ENCODE measurements at places on chromosomes 3 and 15.
A peak's percentile ranks its signal among the peaks of the same experiment; 100 is the strongest.

DNA sequence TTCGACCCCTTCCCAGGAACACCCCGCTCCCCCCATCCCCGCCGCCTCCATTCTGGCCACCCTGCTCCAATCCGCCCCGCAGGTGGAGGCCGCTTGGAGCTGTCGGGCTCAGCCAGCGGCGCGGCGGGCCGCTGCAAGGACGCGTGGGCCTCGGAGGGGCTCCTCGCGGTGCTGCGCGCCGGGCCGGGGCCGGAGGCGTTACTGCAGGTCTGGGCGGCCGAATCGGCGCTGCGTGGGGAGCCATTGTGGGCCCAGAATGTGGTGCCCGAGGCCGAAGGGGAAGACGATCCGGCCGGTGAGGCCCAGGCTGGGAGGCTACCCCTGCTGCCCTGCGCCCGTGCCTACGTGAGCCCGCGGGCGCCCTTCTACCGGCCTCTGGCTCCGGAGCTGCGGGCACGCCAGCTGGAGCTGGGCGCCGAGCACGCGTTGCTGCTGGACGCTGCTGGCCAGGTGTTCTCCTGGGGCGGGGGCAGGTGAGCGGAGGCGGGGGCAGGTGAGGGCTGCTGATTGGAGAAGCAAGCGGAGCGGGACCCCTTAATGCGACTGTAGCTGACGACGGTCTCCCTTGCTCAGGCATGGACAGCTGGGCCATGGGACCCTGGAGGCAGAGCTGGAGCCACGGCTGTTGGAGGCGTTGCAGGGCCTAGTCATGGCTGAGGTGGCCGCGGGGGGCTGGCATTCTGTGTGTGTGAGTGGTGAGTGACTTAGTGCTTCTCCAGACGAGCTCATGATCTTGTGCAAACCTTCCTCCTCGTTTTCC is 2.5 kb downstream of the RCCD1 start:
- DNase-seq, result peak; percentile 40

DNA sequence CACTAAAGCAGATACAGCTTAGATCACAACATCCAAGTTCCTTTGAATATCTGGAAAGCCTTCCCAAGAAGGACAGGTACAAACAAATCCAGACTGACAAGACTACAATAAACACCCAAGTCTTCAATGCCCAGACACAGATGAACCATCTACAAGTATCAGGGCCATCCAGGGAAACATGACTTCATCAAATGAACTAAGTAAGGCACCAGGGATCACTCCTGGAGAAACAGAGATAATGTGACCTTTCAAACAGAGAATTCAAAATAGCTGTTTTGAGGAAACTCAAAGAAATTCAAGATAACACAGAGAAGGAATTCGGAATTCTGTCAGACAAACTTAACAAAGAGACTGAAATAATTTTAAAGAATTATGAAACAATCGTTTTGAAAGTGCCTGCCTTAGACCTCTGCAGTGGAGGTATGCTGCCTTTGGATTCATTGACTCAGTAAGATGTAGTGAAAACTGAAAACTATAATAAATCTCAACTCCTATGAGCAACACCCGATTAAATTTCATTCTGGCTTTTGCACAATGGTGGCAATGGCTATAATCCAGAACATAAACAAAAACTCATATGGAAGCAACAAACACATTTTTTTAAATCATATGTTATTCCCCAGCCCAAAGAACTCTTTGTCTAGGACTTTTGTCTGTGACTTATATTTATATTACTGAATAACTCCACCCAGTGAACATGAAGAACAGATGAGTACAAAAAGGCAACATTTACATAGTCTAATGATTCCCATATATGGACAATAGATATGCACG is 12.6 kb upstream of the COL8A1 start:
- no peak for DNase-seq

- no peak for DNase-seq
Measured at GRCh38 chr3:107265526-107265925, 111.7 kb upstream of the CCDC54 start.

DNA sequence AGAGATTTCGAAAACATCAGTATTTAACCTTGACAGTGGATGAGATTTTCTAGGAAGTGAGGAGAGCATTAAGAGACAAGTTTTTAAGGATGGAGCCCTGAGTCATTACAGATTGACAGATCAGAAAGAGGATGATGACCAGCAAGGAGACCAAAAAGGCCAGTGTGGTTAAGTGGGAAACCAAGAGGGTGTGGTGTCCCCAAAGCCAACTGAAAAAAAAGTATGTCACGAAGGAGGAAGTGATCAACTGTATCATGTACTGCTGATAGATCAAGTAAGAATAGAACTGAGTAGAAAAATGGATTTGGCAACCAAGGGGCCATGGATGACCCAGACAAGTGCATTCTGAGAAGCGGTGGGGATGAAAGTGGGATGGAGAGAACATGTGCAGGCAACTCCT is 491.8 kb downstream of the FHIT start:
- no peak for DNase-seq

DNA sequence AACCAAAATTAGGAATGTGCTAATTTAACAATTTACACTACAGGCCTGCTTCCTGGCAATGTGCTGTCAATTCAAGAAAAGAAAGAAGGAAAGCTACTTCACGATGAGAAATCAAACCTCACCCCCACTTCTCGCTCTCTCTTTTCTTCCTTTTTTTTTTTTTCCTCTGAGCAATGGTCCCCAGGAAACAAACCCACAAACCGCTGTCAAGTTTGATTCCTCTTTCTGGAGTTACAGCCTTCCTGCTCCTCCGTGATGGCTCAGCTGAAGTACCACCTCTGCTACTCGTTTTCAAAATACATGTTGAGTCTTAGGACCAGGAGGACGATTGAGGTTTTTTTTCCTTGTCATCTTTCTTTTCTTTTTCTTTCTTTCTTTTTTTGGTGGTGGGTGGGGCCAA is 3.4 kb upstream of the TRIM71 start:
- no peak for DNase-seq

DNA sequence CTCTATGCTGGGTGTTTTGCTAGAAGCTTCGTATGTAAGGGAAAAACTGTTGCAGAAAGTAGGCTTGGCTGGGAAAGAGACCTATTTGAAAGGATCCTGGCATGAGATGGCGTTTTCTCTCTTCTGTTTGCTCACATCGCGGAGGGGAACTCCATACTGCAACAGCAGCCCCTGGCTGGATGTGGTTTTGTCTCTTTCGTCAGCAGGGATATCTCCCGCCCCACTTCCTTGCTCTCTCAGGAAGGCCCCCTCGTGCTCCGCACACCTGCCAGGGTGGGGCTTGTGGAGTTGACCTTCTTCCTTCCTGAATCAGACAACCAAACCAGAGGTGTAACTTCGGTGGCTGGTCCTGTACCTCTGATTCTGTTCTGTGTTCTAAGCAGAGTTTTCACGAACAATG is 26.4 kb upstream of the MYZAP start:
- DNase-seq, result peak; percentile 49

DNA sequence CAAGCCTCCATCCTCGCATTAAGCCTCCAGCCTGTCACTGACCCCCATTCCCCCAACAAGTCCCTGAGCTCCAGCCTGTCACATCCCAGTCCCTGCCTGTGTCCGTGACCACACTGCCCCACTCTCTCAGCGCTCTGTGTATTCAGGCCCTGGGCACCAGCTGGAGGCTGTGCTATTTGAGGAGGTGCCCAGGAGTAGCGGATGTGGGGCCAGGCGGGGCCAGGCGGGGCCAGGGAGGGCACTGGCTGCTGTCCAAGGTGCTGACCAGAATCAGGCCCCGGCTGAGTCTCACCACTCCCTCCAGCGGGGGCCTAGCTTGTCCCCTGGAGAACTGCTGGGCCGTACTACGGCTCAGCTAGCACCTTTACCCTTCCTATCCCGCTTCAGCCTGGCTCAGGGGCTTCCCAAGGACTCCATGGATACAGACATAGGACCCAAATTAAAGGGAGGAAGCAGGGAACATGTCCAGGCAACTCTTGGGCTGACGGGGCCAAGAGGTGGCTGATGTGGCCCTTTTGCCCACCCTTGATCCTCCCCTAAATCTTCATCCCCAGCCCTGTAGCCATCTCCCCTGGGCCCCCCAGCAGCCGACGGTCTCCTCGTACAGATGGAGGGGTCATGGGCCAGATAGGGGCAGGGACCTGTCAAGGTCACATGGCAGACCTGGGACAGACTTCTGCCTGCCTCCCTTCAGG is 1.1 kb downstream of the HHATL start:
- DNase-seq, result peak; percentile 41

DNA sequence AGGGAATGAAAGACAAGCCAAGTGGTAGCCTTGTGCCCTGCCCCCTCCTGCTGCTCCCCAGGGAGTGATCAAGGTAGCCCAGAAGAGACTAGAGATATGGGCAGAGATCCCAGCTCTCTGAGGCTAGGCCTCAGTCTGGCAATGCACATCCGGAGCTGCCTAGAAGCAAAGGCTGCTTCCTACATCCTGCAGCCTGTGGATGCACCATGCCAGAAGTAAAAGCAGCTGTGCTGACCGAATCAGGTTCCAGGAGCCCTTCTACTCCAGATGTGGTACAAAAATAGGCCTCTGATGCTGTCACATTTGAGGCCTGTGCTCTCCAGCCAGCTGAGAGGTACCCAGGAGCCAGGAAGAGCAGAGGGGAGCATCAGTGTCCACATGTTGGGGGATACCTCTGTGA is 16.0 kb downstream of the TRAIP start:
- DNase-seq, result no peak

DNA sequence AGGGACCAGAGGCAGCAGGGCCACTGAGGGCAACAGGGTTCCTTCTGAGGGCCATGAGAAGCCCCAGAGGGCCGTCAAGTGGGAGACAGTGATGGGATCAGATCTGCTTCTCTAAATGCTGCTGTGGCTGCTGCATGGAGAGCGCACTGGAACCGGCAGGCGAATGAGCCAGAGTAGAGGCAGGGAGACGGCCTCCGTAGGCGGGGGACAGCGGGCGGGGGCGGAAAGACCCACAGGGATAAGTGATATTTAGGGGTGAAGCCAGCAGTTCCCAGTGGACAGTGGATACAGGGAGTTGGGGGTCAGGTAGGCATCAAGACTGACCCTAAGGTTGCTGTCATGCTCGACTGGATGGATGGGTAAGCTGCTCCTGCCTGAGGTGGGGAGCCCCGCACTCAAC is 45.0 kb downstream of the GLDN start:
- DNase-seq, result no peak

DNA sequence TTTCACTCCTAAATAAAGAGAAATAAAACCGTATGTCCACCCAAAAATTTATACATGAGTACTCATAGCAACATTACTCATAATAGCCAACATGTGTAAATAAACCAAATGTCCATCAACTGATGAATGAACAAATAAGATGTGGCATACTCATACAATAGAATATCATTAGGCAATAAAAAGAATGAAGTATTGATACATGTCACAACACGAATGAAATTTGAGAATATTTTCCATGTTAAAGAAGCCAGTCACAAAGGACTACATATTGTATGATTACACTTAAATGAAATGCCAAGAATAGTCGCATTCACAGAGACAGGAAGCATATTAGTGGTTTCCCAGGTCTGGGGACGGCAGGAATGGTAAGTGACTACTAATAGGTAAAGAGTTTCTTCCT is 869.2 kb downstream of the IGSF11 start:
- peak; percentile 85 for DNase-seq

GRCh38 chr3:188468196-188468595 is 314.2 kb downstream of the LPP start:
- DNase-seq, result no peak

DNA sequence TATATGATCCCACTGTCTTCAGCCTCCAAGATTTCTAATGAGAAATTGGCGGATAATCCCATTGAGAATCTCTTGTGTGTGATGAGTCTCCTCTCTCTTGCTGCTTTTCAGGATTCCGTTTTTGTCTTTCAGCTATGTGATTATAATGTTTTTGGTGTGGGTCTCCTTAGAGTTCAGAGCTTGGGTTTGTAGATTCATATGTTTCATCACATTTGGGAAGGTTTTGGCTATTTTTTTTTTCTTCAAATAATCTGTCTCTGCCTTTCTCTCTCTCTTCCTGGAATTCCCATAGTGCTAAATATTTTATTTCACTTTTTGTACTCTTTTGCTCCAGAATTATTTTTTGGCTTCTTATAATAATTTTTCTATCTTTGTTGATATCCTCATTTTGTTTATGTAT is 40.4 kb downstream of the SACM1L start:
- DNase-seq, result no peak

DNA sequence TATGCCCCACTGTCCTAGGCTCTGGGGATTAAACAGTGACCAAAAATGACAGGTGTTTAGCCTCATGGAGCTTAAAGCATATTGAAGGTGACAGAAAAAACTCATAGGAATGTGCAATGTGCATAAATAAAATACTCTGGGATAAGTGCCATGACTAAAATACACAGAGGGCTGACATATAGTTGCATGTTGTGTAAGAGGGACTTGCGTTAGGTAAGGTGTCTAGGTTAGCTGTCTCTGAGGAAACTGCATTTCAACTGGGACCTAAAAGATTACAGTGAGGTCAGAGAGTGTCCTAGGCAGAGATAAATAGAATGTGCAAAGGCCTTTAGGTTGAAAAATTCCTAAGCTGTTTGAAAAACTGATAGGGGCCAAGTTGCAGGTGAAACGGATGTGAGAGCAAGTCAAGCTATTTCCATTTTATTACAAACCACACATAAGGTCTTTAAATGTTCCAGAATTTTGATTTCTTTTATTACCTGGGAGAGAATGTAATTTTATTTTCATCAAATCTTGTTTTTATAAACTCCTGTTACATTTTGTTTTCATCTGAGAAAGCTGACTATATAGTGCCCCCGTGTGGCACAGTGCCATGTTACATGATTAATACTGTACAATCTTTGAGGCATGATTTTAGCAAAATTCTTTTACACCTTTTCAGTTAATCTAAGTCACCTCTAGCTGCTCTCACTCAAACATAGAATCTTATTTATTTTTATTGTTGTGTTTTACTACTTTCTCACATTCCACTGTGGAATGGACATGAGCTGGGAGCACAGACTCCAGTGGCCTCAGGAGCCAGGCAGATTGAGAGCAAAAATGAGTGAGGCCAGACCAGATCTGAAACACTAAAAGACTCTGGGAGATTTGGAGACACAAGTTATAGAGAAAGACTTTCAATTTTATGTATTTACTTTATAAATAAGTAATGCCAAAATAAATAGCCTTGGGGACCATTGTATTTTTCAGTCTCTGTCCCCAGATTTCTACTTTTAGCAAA is 259.6 kb upstream of the ZNF717 start:
- peak; percentile 52 for DNase-seq

DNA sequence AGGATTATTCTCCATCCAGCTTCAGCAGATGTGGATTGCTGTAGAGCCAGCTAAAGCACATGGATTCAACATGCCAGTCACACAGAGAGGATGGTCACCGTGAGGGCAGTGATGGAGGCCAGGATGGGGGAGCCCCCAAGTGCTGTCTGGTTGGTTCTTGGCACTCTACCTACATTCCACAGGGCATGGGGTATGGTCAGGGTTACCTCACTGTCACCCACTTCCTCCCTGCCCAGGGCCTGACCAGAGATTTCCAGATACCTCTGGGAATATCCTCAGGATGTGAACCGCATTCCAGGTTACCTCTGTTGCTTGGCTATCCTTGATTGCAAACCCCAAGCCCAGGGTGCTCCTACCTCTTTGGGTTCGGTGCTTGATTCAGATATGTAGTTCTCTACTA is 147.3 kb upstream of the TRIM42 start:
- no peak for DNase-seq

GRCh38 chr3:27115352-27115751 is 253.8 kb downstream of the NEK10 start:
- DNase-seq, result no peak

- DNase-seq, result peak; percentile 67
Measured at GRCh38 chr15:101675796-101676582, 23.8 kb upstream of the TM2D3 start.

All from epithelial cell of esophagus (primary cell).